Bone marrow (tissue), 2 donors: ENCODE measurements at places on chromosomes 11 and 22.

DNA sequence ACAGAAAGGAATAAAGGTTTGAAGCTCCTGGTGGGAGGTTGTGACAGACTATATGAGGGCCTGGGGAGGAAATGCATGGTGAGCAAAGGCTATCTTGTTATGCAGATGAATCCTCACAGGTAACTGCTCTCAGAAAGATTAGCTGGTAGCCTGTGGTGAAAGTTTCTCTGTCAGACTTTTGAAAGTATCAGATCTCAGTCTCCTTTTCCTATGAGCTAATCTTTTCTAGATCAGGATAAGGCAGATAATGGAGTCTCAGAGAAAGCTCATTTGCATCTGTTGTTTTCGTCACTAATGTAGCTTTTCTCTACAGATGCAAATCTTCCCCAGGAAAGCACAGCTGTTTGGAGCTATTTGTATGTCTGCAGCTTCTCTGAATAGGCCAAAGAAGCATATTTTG is 21.0 kb upstream of the OR6X1 start:
- DNase-seq, result no peak

DNA sequence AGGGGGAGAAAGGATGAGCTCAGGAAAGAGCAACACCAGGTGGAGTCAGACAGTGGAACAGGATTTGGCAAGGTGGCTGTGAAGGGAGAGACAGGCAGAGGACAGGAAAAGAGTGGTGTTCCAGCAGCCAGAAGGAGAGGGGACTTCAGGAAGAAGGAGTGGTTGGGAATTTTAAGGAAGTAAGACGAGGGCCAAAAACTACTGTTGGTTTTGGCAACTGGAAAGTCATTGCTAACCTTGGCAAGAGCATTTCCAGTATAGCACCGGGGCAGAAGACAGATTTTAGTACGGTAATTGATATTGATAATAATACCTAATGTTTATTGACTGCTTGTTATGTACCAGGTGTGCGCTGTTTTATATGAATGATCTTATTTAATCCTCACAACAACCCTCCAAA is 15.4 kb upstream of the DDX6 start:
- DNase-seq, result no peak

GRCh38 chr11:33135216-33135615 is 26.1 kb downstream of the CSTF3 start:
- no peak for DNase-seq

DNA sequence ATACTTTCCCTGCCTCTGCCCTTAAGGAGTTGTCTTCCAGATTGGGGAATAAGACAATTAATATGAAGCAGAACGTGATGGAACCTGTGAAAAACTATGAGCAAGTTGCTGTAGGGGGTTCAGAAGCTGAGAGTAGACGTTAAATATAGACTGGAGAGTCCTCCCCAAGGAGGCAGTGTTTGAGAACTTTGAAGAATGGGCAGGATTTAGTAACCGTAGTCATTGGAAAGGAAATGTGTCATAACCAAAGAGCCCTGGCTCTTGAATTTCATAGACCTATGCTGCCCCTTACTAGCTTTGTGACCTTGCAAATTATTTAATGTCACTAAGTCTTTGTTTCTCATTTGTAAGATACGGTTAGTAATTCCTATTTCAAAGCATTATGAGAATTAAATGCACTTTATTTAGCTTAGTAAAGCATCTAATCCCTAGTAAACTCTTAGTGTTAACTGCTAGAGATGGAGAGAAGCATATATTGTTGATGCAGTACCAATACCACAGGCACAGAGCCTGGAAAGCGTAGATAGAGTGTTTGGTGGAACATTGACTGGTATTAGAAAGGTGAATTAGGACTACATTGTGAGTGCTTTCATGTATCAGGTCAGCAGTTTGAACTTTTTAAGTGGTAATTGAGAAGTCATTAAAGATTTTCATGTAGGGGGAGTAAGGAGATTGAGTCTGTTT is 54.1 kb downstream of the MCAM start:
- no peak for DNase-seq

GRCh38 chr11:33500332-33500731 is 200.3 kb downstream of the C11orf91 start:
- no peak for DNase-seq

DNA sequence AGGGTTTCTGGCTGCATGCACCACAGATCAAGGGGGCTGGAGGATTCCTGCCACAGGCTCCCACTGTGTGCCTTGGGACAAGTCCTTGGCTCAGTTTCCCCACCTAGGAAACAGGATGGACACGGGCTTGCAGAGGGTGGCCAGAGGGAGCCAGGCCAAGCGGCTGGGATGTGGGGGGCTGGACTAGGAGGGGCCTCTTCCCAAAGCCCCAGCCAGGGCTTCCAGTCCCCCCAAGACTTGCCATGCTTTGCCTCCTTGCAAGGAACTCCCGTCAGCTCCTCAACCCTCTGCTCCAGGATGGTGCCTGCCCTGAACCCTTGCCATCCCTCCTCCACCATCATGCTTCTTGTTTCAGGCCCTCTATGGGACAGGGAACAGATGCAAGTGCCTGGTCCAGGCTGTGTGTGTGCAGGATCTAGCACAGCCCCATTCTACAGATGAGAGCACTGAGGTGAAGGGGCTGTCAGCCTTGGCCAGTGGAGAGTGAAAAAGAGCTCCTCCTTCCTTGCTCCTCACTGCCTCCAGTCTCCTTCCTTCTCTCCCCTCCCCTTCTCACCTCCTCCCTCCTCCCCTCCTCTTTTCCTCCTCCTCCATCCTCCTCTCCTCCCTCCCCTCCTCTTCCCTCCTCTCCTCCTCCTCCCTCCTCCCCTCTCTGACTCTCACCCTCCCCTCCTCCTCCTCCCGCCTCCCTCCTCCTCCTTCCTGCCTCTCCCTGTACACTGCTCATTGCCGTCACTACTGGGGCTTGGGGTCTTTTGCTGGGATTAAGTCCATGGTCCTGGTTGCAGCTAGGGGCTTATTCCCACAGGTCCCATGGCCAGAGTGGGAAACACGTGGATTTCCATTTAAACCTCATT is 13.3 kb upstream of the FGF19 start:
- DNase-seq, result no peak

GRCh38 chr11:72718101-72718501 is 34.1 kb downstream of the ARAP1 start:
- DNase-seq, result no peak

GRCh38 chr11:9973921-9974320 is 310.0 kb downstream of the SWAP70 start:
- DNase-seq, result no peak
